Motor neuron (in vitro differentiated cells): ENCODE measurements at places on chromosomes 3 and 15. TPM values are rescaled to one million over a fixed set of nuclear protein-coding genes. Genes with fewer than 3 reads are reported as not detected.

Gene SQOR
- 2.3 and 2.5 TPM in 2 replicates for total RNA-seq

Gene NPAP1
- total RNA-seq, result 0.09 and 0.13 TPM in 2 replicates

- no peak for ATAC-seq
These were observed 28.5 kb downstream of the XYLB start for GRCh38 chr3:38375072-38375471.

DNA sequence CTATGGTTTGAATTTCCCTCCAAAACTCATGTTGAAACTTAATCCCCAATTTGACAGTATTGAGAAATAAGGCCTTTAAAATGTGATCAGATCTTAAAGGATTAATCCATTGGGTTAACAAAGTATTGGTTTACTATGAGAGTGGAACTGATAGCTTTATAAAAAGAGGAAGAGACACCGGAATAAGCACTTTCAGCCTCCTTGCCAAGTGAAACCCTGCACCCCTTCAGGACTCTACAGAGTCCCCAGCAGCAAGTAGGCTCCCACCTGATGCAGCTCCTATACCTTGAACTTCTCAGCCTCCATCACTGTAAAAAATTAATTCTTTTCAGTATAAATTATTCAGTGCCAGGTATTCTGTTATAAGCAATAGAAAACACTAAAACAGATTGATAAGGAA is 348.3 kb downstream of the CGGBP1 start:
- no peak for ATAC-seq

DNA sequence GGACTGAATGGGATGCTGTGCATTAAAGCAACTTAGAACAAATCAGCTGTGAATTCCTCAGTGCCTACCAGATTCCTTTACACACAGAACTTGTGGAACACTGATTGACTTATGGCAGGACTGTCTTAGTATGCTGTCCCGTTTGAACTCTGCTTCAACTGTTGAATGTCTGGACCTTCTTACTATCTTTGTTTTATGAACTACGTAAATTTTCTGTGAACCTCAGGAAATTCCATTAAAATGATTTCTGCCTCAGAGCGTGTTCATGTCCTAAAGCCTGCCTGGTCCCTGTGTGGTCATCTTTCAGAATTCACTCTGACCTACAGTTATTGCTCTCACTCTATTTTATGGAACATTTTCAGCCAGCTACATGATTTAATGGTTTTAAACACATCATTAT is 29.4 kb upstream of the FBN1 start:
- ATAC-seq, result no peak

DNA sequence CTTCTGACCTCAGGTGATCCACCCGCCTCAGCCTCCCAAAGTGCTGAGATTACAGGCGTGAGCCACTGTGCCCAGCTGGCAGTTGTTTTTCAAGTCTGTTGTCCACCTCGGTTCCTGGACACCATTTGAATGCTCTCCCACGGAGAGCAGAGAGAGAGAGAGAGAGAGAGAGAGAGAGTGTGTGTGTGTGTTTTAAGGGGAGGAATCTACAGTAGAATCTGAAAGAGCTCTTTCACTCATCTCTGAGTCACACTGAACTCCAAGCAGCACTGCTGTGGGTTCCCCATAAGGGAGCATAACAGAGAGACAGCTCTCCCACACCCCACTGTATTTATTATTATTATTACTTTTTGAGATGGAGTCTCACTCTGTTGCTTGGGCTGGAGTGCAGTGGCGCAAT is 156.6 kb downstream of the RPLP1 start:
- ATAC-seq, result peak; percentile 63

DNA sequence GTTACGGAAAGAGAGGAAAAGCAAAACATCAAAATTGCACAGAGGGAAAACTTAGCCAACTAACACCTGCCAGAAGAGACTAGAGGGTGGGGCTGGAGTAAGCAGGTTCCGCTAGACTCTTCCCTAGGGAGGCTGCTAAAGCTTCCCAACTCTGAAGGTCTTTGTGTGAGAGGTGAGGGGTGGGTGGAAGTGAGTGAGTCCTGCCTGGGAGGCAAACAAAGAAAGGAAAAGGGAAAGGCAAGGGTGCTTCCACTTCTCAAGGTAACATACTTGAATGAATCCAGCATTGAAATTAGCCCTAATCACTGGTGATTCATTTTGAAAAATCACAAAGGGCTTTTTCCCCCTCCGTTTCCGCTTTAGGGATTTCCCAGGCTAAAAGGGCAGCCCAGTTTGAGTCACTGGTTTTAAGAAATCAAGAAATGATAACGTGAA is 220.5 kb upstream of the ADAMTS9 start:
- ATAC-seq, result no peak
